CD4-positive, CD25-positive, alpha-beta regulatory T cell (primary cell): ENCODE measurements at places on chromosomes 7 and 10.

GRCh38 chr10:110226926-110227641 lies 19.7 kb downstream of the MXI1 start:
- peak; percentile 78 for DNase-seq

DNA sequence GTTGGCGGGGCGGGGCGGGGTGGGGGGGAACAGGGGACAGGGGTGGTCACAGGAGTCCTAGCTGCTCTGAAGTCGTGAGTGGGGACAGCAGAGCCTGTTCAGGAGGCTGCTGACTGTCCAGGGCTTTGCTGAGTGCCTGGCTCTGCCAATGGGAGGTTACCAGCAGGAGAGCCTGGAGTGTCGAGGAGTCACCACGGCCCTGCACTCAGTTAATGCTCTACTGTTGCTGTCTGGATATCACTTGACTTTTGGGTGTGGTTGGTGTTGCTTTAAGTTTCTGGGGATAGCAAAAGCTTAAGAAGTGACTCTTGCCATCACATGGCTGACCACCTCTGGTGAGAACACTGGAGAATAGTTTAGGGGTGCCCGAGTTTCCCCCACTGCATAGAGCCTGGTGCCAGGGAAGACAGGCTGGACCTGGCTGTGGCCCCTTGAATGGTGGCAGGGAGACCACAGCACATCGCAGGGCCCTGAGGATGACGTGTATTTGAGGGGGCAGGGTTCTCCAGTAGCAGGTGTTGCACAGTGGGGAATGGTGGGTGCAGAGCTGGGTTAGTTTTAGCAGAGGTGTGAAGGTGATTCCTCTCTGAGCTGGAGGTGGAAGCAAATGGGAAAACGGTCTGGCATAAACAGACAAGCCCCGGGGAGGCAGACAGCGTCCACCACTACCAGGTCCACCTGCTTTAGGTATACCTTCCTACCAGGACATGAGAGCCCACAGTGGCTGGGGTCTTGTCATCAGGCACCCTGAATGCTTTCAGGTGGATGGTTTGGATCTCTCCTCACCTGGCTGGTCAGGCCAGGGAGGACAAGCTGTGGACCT lies 54.2 kb upstream of the CAMK2B start:
- DNase-seq, result no peak

DNA sequence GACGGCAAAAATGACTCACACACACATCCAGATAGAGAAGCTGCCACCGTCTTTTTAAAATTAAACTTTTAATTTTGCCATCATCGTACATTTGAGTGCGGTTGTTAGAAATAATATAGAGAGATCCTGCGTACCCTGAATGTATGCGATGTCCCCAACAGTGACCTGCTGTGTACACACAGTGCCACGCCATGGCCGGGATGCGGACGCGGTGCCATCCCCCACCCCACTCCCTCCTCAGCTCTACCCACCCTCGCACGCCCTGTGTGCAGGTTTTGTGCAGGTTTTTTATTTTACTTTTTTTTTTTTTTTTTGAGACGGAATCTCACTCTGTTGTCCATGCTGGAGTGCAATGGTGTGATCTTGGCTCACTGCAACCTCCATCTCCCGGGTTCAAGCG lies 58.7 kb upstream of the PDGFA start:
- no peak for DNase-seq

DNA sequence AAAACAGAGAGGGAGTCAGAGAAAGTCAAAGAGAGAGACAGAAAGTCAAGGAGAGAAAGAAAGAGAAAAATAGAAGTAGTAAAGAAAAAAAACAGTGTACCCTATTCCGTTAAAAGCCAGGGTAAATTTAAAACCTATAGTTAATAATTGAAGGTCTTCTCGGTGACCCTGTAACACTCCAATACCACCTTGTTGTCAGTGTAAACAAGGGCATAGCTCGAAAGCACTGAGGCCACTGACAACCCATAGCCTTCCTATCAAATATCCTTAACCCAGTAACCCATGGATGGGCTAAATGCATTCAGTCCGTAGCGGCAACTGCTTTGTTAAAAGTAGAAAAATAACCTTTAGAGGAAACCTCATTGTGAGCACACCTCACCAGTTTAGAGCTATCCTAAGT lies 100.4 kb downstream of the ZNF467 start:
- DNase-seq, result no peak

DNA sequence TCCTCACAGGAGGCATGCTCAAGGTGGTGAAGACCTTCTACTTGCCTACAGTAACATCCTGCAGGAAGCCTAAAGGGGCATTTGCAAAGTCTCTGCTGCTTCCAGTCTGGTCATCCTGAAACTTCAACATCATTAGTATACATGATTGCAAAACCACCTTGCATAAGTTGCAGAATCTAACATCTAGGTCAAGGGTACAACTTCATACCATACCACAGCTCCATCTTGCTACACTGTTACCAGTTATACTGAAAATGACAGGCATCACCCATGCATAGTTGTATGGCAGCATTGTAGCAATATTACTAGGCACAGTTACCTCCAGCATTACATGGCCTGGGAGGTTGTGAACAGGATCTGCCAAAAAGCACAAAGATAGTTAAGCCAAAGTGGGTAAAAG lies 13.7 kb upstream of the MACROH2A2 start:
- no peak for DNase-seq

DNA sequence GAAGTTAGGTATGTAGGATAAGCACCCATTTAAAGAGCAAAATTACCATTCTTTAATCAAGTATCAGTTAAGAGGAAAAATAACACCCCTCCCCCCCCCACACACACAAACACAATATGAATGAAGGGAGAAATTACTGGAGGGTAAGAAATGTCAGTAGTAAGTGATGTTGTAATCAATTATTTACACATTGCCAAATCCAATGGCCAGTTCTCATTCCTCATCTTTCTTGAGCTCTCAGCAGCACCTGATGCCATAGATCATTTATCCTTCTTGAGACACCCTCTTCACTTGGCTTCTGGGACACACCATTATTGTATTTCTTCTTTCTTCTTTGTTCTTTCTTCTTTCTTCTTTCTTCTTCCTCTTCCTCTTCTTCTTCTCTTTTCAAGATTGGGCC lies 33.7 kb upstream of the FAM3C start:
- no peak for DNase-seq

DNA sequence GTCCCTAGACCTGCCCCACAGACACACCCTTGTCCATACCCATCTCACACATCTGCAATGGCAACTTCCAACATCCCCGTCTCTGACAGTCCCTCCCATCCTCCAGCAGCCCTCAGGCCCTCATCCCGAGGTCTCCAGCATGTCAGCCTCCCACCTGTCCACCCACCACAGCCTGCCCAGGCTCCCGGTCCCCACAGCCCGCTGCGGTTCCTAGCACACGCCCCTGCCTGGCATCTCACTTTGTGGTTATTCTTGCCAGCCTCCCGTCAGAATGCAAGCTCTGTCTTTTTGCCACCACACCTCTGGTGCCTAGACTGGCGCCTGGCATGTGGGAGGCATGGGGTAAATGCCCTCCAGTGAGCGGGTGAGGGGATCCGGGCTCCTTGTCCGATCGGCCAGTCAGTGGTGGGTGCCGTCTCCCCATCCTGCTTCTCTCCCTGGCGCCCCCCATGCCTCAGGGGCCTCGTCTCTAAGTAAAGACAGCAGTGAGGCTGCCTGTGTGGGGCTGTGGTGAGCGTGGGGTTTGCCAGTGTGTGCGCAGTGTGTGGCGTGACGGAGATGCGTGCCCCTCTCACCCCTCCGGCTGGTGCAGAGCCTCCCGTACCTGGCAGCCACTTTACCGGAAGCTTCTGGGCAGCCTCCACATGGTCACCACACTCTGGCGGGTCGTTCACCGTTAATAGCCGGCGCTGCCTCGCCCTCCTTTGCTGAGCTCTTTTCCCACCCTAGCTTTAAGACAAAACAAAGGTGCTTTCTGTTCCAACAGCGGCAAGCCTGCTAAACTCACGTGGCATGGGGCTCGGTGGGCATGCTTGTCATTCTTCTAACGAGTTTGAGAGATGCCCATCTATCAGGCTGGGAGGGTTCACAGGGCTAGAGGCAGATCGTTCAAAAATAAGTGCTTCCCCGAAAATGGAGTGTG lies 28.5 kb upstream of the TTYH3 start:
- no peak for DNase-seq
